Ascending aorta (tissue), 2 donors: ENCODE measurements at places on chromosomes 3 and 15. TPM values are rescaled to one million over a fixed set of nuclear protein-coding genes. Genes with fewer than 3 reads are reported as not detected.

KBTBD8 gene
- total RNA-seq = not detected

GPR156 gene
- total RNA-seq = not detected

DNA sequence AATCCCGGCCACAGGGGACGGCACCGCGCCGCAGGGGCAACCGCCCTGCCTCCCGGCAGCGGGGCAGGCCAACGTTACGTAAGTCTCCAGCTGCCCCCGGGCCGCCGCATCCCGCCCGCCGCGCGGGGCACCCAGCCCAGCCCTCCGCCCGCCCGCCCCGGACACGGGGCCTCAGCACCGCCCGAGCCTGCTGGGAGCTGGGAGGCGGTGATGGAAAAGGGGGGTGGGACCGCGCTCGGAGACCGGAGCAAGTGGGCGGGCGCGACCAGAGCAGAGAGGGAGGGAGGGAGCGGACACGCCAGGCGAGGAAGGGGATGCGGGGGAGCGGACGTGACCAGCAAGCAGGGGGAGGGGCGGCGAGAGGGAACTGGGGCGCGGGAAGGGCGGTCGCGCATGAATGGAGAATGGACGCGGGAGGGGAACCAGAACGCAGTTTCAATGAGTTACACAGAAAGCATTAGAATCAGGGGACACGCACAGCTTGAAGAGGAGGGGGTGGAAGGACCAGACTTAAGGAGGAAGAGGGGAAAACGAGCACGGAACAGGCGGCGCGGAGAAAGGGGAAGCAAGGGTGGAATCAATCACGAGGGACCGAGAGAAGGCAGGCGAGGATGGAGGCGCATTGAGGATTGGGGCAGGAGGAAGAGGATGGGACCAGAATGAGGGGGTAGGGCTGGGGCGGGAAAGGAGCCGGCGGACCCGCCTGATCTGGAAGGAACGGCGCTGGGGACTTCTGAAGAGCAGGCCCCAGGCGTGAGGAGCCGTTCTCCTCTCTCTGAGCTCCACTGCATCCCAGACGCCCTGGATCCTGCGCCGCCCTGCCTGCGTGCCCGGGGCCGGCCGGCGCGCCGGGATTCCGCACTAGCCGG is 559 bp downstream of the PKM start:
- peak overlapping the region; percentile 87 for H3K4me3 ChIP-seq
- DNase-seq = peak; percentile 94
- no peaks in the 10 kb centered on the region for H3K36me3 ChIP-seq
- peak overlapping the region; percentile 100 for H3K27ac ChIP-seq
- peaks cover 8% of the 10 kb centered on the region for H3K4me1 ChIP-seq

DNA sequence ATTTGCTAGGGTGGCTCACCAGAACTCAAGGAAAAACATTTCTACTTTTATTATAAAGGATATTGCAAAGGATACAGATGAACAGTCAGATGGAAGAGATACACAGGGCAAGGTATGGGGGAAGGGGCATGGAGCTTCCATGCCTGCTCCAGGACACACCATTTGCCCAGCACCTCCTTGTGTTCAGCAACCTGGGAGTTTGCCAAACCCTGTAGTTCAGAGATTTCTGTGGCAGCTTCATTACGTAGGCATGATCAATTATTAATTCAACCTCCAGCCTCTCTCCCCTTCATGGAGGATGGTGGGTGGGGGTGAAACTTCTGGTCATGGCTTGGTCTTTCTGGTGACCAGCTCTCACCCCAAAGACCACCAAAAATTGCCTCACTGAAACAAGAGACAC is 353.9 kb upstream of the THBS1 start:
- no peaks in the 10 kb centered on the region for H3K4me1 ChIP-seq
- no peak overlapping the region for H3K27ac ChIP-seq
- no peaks in the 10 kb centered on the region for H3K36me3 ChIP-seq
- H3K27me3 ChIP-seq = no peaks in the 10 kb centered on the region

DNA sequence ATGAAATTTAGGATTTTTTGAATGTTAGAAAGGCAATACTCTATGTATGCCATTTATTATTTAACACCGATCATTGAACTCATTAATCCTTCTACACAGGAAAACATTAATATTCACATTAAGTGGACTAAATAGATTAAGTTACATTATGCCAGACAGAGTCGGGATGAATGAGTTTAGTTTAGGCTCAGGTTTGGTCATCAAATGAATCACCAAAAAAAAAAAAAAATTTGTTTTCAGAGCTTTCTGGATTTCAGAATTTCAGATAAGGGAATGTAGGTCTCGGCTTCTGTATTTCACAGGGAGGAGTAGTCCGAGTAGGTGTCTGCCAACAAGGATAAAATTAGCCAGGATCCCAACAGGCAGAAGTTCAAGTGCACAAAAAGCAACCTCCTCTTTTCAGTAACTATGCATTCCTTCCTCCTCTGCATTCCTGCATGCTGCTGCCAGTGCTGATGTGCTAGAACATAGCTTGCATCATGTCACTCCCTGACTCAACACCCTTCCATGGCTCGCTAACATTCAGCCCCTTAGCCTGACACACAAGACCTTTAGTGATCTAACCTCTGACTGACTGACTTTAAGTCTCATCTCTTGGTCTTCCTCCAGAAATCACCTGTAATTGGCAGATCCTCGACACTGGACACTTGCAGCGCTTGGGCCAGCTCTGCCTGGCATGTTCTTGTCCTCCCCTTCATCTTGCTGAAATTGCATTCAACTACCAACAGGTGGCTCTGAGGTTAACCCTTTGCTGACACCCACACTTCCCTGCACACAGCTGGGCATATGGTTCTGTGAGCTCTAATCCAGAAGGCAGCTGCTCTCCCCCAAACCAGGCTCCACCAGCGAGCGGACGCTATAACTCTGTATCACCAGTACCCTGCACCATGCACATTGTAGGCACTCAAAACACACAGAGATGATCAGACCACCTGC is 145.4 kb upstream of the PROK2 start:
- H3K4me3 ChIP-seq = no peak overlapping the region
- H3K36me3 ChIP-seq = no peaks in the 10 kb centered on the region
- H3K27ac ChIP-seq = no peak overlapping the region
- no peaks in the 10 kb centered on the region for H3K4me1 ChIP-seq
- DNase-seq = no peak

- H3K27me3 ChIP-seq = no peaks in the 10 kb centered on the region
- H3K4me3 ChIP-seq = no peak overlapping the region
- no peak for DNase-seq
- H3K4me1 ChIP-seq = no peaks in the 10 kb centered on the region
- H3K36me3 ChIP-seq = no peaks in the 10 kb centered on the region
- no peak overlapping the region for H3K27ac ChIP-seq
Measured at GRCh38 chr3:61483997-61484396, 77.4 kb upstream of the PTPRG start.
